ENCODE measurements at places on chromosomes 3 and 15. TPM values are rescaled to one million over a fixed set of nuclear protein-coding genes. Genes with fewer than 3 reads are reported as not detected.
A peak's percentile ranks its signal among the peaks of the same experiment; 100 is the strongest.

TRH gene
- 2.0 TPM for total RNA-seq

PRTG gene
- 26.4 TPM for total RNA-seq

RGMA gene
- total RNA-seq, result 154 TPM

GTF2A2 gene
- 111 TPM for total RNA-seq

STRIT1 gene
- total RNA-seq, result 0.53 TPM

FANCD2OS gene
- not detected for total RNA-seq

GRAMD1C gene
- total RNA-seq, result 9.0 TPM

GRCh38 chr3:190741788-190742187 is 120.7 kb downstream of the GMNC start:
- no peak for ATAC-seq

GRCh38 chr15:63200464-63201249 is 11.3 kb downstream of the RAB8B start:
- ATAC-seq, result no peak

DNA sequence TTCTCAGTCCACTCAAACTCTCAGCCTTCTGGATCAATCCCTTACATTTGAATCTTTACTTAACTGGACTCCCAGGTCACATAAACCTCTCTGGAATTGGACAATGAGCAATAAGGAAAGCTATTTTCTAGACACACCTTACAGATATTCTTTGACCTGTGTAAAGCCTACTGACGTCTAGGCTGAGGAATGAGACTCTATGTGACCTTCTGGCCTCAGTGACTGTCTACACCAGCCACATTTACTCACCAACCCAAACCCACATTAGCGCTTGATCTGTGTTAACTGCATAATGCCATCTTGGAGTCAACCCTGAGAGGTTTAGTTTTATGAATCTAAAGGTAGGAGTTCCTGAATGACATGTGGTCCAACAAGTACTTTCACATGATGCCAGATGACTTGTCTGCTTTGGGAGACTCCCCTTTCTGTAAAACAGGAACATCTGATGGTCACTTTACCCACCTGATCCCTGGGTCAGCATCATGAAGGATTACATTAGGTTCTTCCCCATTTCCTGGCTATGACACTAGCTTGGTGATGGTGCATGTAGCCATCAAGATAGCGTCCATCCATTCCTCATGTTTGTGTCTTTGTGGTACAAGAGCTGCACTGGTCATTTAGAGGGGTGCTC is 11.4 kb upstream of the COMMD2 start:
- no peak for ATAC-seq

GRCh38 chr3:108091498-108092250 is 843 bp upstream of the CD47 start:
- ATAC-seq, result no peak

DNA sequence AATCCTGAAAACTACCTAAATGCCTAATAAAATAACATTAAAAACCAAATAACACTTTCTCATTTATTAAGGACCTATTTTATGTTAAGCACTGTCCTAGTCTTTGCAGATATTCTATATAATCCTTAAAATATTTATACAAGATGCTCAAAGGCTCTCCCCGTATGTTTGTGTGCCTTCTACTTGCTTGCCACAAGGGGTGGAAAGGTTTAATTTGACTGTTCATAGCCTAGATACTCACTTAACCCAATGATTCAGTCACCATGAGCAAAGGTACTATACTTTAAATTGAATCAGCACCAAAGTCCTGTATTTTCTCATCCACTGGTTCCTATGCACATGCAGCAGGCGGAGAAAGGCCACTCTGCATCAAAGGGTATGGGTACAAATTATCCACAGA is 32.0 kb downstream of the LSAMP start:
- no peak for ATAC-seq

DNA sequence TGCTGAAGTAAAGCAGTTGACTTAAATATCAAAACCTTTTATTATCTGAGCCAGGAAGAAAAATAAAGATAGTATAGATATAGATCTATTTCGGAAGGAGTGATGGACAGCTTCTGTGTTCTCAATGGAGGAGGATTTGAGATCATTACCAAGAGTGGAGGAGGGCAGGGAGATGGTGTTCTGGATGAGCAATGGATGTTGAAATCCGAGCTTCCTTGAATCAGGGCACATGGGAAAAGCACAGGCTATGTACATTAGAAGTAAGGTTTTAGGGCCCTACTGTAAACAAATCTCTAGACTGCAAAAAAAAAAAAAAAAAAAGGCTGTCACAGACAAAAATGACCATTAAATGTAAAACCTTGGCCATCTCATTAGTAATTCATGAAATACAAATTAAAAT is 43.2 kb downstream of the GTPBP8 start:
- no peak for ATAC-seq

DNA sequence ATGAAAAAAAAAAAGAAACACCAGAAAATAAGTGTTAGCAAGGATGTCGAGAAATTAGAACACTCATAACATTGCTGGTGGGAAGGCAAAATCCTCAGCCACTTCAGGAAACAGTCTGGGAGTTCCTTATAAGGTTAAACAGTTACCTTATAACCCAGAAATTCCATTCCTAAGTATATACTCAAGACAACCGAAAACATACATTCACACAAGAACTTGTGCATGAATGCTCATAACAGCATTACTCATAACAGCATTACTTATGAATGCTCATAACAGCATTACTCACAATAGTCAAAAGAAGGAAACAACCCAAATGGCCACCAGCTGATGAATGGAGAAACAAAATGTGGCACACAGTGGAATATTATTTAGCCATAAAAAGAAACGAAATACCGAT is 34.8 kb upstream of the DCP1A start:
- no peak for ATAC-seq

- ATAC-seq, result no peak
These were observed 176.1 kb downstream of the NEK10 start for GRCh38 chr3:27193056-27193455.

DNA sequence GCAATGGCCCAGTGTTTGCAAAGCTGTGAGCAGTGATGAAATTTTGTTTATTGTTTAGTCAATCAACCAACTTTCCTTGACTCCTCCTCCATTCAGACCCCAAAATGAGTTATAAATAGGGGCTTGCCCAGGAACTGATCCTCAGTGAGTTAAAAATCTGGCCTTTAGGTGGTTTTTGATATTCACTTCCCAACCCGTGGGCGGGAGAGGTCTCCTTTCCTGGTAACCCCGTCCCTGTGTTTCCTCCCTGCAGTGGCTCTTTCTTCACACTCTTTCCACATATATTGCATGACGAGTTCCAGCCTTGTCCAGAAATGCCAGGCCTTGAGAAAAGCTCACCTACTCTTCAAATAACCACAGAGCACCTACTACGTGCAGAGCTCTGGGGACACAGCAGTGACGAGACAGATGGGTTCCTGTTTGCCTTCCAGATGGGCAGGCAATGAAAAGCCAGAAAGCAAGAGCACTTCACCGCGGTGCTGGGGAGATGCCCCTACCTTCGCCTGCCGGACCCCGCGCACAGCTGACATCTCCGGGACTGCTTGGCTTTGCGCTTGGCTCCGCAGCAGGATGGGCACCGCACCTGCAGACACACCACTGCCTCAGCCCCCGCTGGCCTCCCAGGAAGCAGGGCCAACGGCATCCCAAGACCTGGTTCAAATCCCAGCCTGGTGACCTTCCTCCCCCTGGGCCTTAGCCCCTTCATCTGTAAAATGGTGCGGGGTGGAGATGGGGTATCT is 17.2 kb downstream of the SSUH2 start:
- no peak for ATAC-seq

GRCh38 chr3:38843898-38844297 is 27.9 kb upstream of the SCN10A start:
- peak; percentile 82 for ATAC-seq

GRCh38 chr3:72437661-72438406 is 410.4 kb downstream of the SHQ1 start:
- ATAC-seq, result no peak

GRCh38 chr15:32927124-32927523 is 209.3 kb downstream of the GREM1 start:
- no peak for ATAC-seq

DNA sequence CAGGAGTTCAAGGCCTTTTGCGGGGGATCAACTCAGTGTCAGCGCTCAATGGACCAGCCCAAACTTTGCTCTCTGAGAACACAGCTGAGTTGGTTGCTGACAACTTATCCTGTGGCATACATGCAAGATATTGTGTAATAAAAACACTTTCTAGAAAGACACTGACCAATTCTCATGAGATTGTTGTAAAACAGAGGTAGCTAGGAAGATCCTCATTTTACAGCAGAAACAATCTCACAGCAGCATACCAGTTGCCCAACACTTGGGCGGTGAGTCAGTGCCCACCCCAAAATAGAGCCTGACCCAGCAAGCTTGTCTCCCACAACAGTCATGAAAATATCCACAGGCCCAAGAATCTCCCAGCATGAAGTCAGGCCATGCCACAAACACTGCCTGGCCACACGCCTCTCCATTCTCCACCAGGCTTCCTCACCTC is 18.2 kb downstream of the KLHL6 start:
- ATAC-seq, result no peak

DNA sequence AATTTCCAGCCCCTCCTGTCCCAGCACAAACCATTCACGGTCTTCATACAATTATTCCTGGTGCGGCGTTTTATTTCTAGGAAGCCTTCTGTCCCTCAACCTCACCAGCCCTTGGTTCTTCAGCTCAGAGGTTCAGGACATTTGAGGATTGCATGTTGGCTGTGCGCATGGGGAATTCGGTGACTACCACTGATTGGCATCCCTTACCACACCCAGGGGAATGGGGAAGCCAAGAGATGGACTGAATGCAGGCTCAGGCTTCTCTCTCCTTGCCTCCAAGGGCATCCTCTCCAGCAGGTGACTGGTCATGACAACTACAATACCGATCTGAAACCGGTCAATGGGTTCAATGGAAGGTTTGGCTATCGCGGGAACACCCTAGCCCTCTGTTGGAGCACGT is 153.8 kb downstream of the MTHFS start:
- ATAC-seq, result no peak

DNA sequence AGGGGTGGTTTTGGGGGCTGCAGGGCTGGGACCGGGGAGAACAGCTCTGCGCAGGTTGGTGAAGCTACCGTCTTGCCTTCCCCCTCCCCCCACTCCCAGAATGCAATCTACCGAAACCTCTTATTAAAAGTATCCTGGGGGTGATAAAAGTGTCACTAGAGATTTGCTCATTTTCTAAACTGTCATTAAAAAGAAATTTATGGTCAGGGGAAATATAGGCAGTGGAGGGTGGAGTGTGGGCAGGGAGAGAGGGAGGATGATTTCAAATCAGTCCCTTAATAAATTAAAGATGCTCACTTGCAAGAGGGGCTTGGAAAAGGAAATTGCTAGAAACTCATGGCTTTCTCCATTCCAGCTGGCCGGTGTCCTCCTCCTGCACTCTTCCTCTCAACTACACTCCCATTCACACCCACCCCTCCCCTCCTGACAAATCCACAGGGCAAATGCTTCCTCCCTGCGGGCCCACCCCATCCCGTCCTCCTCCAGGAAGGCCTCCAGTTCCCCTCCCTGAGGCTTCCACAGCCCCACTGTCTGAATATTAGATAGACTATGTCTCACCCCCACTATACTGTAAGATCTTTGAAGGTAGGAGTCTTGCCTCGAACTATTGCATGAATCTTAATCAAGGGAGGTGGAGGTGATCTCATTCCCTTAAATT is 83.9 kb downstream of the TLE3 start:
- peak; percentile 84 for ATAC-seq

GRCh38 chr3:56691165-56692000 is 8.3 kb upstream of the TASOR start:
- ATAC-seq, result no peak

DNA sequence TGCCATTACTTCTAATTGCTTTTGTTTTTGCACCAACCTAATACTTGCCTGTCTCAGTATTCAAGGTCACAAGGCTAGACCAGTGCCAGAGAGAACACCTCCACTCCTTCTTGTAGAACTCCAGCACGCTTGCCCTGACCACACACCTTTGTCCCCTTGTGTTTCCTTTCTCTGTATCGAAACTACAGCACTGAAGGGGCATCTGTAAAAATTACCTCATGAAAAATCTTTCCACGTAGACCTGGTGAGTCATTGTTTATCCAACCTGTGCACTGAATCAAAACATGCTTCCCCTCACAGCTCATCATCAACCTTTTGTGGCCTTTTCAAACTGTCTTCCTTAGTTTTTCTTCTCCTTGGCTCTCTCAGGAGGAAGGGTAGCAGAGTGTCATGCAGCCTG is 259.5 kb downstream of the THRB start:
- ATAC-seq, result no peak

DNA sequence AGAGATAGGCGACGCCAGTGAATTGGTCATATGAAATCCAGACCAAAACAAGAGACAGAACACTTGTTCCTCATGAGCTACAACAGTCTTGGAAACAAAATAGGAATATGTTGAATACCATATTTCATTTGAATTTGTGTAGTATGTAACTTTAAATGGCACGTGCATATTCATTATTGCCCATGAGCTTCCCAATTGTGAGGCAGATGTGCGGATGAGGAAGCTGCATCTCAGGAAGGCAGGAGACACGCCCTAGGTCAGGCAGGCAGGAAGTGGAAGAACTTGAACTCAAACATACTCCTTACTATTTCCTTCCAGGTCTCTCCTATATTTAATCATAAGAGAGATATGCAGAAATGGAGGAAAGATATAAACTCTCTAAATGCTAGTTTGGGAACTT is 106.8 kb upstream of the SLC2A2 start:
- ATAC-seq, result peak; percentile 75

- no peak for ATAC-seq
These were observed 25.4 kb downstream of the CYP19A1 start for GRCh38 chr15:51313074-51313393.

- ATAC-seq, result no peak
These were observed 175.1 kb downstream of the SHQ1 start for GRCh38 chr3:72673011-72673771.

DNA sequence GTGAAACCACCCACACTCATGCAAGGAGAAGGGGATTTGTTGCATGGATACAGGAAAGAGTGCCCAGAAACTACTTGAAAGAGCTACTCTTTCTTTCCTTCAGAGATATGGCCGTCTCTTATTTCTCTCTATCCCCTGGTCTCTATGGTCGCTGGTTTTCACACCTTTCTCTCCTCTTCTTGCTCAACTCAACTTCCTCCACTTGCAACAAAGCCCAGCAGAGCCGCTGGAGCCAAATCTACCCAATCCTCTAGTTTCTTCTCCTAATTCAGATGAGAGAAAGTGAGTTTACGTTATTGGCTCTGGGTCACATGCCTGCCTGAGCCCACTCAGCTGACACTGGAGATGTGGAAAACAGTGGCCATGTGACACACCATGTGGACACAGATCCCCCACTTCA is 215.2 kb downstream of the OSBPL10 start:
- no peak for ATAC-seq

GRCh38 chr3:48708481-48708889 is 8.5 kb downstream of the IP6K2 start:
- ATAC-seq, result no peak

All from motor neuron (in vitro differentiated cells).